Suppressor macrophage treated with lipopolysaccharide for 1 hour (primary cell): ENCODE measurements at places on chromosomes 11 and 22.

DNA sequence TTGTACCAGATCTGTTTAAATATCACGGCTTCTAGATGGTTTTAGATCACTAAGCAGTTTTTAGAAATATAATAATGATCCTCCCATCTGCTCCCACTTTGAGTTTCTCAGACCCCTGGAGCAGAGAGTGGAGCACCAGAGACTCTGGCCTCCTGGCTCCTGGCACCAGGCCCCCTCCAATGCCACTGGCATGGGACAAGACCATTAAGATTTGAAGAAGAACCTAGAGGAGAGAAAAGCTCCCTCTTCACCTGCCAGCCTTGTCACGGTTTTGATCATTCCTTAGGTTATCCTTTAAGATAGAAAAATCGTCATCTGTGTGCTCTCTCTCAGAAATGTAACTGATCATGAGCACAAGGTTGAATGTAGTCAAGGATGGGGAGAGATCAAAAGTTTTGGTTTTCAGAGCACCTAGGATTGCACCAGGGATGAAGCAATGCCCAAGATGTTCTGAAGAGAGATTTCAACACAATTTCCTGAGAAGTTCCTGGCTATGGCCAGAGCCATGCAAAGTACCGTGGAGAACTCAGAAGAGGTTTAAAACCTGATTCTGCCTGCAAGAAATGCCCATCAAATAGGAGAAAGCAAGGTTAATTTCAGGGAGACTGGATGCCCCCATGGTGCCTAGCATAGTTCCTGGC, 22.2 kb downstream of the IL10RA start:
- peak; percentile 37 for DNase-seq

DNA sequence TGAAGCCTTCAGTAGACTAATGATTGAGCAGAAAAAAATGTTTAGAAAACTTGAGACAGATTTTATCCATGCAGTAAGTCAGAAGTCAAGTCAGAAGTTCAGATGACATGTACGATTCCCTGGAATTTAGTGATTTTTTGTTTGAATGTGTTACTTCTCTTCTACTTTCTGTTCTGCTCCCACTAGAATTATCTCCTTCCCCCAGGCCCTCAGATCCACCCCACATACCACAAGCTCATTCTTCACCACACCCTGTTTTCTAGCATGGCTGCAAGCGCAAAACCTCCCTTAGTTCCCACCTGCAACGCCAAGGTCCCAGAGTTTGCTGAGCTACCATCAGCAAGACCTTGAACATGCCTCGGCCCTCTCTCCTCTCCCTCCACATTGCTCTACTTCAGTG, 64.1 kb downstream of the KCNJ1 start:
- no peak for DNase-seq

DNA sequence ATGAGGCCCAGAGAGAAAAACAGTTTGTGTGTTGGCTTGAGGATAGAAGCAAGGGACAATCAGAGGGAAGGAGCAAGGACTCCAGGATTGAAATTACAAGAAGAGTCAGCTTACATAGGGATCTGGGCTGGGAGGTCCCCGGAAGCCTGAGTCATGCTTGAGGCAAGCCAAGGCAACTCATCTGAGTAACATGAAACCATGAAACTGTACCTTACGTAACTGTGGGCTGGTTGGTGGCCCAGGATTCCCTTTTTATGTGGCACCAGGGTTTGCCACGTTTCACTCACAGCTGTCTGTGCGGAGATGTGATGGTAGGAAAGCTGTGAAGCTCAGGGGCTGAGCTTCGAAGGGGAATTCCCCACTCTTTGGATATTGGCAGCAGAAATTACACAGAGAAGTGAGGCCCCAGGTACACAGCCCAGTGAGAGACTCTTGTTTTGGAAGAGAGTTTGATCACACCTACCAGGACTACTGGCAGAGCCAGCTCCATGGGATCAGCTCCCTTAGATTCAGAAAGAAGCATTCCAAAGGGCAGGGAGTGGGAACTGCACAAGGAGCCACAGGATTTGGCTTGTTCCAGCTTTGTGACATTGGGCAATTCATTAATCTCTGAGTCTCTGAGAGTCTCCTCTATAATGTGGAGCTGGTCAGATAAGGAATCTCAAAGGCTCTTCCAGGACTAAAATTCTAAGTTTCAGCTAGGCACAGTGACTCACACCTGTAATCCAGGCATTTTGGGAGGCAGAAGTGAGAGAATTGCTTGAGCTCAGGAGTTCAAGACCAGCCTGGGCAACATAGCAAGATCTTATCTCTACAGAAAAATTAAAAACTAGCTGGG, 7.8 kb downstream of the SLC5A1 start:
- peak; percentile 89 for DNase-seq

DNA sequence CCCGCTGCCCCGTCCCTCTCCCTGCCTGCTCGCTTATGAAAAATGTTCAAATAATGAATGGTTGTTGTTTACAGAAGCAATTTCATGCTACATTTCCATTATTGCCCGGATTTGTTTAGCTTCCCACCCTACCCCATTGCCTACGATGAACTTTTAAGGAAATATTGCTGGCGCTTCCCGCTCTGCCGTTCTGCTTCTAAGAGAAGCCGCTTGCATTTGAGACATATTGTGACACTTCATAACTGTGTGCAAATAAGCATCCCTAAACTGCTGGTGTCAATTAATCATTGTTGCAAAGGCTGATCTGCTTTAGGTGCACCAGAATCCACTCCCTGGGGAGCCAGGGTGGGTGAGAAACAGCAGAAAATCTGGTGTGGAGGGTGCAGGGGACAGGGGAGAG, 52.3 kb upstream of the LMO1 start:
- DNase-seq = no peak

- DNase-seq = no peak
Measured at GRCh38 chr11:44507896-44508445, 57.5 kb upstream of the CD82 start.

DNA sequence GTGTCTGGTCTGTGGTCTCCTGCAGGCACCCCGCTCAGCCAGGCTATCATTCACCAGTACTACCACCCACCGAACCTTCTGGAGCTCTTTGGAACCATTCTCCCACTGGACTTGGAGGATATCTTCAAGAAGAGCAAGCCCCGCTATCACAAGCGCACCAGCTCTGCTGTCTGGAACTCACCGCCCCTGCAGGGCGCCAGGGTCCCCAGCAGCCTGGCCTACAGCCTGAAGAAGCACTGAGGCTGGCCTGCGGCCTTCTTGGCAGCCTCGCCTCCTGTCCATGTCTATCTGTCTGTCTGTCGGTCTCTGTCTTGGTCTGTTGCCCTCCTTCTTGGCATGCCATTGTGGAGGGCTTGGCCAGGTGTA, 27.9 kb downstream of the INCENP start:
- no peak for DNase-seq

DNA sequence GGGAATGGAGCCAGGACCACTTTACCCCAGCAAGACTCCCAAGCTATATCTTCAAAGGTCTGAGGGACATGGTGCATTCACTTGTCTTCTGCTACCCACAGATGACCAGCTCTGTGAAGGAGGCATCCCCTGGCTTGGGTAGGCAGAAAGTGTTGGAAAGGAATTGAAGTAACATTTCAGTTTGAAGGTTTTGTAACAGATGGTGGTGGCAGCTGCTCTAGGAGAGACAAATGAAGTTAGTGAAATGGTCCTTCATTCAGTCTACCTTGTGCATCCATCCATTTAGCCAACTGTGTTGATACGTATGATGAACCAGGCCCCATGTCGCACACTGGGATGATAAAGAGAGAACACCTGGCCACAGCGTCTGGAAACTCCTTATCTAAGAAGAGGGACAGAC, 140.5 kb downstream of the COMMD9 start:
- no peak for DNase-seq

DNA sequence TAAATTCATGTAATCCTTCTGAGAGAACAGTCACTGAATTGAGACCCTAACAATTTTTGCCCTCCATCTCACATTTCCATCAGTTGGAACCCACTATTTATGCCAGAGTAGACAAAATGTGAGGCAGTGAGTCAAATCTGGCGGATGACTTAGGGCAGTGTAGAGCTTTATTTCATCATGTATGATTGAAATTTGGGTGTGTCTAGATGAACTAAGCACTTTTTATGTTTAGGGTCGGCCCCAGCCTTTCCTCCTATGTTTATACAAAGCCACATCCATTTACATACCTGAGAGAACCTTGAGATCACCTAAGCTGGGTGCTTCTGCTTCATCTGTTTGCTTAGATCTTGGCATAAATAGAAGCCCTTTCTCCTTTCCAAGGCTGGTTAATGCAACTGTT, 15.0 kb upstream of the MUC15 start:
- DNase-seq = no peak

- no peak for DNase-seq
Measured at GRCh38 chr22:48287031-48287430, 1524.6 kb downstream of the TBC1D22A start.

DNA sequence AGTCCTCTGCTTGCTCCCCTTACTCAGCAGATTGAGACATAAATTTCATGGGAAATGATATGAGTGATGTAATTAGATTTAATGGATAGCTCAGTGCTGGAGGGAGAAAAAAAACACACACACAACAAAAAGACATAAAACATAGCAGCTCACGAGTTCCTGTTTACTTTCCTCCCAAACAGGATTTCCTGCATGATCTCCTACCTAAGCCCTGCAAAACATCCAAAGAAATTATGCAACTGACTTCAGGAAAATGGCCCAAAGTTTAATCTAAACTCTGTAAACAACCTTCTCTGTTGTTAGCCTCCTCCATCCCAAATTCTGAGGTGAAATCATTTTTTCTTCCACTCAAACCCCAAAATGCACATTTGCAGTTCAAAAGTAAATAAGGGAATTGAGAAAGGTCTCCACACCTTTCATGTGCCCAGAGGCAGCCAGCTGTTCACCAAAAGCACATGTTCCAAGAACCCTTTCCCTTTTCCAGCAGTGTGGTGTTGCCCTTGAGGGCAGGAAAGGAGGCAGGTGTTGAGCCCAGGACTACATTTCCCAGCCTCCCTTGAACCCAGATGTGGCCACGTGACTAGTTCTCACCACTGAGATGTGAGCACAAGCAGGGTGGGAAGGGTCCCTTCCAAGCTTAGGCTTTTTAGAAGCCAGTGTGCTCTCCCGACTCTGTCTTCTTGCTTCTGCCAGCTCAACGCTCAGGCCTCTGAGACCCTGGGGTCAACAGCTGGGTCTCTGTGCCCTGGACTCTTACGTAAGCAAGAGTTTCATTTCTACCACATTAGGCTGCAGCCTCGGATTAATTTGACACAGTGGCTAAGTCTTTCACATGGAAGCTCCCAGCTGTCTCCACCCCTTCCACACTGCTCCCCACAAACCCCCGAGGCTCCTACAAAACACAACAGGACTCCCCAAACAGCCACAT, 301.2 kb downstream of the CTTN start:
- no peak for DNase-seq
